ENCODE measurements at places on chromosomes 2 and 18.

DNA sequence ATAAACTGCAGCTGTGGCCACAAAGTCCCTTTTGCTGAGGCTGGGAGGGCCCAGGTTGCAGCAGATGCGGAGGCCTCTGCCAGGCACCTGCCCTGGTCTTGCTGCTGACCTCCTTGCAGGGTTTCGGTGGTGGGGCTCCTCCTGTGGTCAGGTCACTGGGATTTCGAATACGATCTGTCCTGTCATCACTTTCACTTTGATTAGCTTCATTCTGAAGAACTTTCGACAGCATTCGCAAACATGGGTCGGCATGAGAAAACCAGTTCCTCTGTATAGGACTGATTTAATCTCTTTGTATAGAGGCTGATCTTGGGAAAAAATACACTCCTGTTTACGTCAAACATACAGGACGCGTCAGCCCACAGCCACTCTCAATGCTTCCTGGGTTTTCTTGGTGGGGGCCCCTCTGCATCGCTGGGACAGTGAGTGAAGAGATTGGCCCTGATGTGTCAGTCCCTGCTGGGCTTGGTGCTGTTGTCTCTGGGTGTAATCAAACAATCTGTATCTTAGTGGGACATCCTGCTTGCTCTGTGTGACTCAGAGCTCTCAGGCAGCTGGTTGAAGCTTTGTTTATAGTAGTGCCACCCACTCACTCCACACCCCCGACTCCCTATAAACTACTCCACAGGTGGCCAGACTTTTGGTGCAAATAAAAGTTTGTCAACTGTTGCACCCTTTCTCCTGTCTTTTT, 209.4 kb upstream of the CXCR4 start:
- DNase-seq: peak; percentile 29

DNA sequence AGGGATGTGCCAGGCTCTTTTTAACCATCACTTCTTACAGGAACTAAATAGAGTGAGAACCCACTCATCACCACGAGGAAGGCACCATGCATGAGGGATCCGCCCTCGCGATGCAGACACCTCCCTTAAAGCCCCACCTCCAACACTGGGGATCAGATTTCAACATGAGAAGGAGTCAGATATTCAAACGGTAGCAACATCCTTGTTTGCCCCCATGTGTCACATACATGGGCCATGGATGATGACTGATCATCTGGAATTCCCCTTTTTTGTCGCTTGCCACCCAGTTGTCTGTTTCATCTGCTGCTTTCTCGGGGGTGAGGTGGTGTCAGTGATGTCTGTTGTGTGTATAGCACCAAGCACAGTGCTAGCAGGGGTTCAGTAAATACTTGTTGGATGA, 57.9 kb downstream of the NCK2 start:
- DNase-seq: no peak

DNA sequence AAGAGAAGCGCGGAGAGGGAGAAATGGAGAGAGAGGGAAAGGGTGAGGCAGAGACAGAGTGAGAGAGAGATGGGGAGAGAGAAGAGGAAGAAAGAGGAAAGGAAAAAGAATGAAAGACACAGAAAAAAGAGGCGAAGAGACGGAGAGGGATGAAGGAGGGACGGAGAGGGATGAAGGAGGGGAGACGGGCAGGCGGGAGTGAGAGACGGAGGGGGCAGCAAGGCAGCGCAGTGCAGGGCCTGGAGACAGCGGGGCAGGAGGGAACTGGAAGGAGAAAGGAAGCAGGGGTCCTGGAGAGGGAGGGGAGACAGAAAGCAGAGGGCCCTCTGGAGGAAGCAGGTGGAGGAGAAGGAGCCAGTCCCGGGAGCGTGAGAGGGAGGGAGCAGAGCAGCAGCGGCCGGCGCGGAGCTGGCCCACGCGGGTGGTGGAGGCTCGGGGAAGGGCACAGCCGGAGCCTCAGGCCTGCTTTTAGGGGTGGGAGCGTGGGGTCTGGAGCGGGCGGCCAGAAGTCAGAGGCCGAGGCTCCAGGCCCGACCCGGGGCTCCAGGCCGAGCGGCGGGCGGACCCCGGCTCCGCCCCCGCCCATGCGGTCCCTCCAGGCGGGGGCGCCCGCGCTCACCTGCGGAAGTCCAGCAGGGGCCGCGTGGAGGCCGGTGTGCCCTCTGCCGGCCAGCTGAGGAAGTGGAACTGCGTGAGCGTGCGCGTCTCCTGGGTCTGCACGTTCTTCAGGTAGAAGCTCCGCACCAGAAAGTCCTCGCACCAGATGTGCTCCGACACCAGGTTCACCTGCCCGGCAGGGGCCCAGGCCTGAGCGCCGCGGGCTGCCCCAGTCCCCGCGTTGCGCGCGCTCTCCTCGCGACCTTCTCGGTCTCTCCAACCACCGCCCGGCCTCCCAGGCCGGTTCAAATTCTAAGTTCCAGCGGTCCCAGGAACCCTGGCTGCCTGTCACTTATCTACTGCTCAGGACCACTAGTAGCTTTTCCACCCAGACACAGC, 14.5 kb downstream of the PTPRN start:
- DNase-seq: peak; percentile 40

DNA sequence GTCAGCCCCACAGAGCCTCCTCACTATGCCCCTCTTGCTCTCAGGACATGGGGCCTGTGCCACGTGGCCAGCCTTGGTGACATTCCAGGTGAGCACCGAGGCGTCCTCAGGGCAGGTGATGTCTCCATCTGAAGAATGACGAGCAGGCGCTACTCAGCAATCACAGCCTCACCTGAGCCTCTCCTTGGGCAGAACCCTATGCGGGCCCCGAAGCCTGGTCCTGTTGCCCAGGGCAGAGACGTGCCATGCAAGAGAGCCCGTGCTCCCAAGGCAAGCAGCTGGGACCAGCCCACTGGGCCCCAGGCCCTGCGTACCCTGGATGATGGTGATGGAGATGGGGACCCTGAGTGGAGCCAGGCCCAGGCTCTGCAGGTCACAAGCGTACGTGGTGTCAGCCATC, 32.5 kb upstream of the SELENOI start:
- no peak for DNase-seq

- peak; percentile 79 for DNase-seq
These were observed 20.0 kb downstream of the KCNF1 start for GRCh38 chr2:10931710-10932255.

DNA sequence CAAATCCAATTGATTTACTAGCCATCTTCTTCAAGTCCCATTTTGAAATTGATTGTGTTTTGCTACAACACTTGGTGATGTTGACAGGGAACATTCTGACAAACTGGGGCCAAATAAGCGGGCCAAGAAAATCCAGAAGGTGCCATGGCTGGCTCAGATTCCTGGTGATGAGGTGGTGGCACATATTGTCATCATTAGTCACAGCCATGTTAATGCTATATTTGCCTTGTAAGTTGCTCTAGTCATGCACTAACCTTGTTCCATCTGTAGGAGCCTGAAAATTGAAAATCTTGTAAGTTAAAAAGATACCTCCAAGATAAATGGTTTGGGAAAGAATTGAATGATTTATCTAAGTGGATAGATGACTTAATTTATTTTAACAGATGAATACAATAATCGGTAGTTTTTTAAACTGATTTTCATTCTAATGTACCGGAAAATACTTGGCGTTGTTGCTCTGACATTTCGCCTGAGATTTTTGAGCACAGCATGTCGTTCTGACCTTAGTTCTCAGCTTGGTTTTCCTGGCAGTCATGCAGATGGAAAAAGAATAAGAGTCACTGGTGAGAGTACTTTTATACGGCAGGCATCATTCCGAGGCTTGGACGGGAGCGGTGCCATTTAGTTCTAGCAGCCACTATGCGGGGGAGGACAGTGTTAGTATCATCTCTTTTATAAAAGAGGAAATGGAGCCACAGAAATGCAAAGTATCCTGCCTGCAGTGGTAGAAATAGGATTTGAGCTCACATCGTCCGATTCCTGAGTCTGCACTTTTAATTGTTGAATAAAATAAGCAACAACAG, 133.9 kb downstream of the ZNF532 start:
- DNase-seq: peak; percentile 84

GRCh38 chr2:62783679-62784078, 78.2 kb downstream of the EHBP1 start:
- DNase-seq: no peak

DNA sequence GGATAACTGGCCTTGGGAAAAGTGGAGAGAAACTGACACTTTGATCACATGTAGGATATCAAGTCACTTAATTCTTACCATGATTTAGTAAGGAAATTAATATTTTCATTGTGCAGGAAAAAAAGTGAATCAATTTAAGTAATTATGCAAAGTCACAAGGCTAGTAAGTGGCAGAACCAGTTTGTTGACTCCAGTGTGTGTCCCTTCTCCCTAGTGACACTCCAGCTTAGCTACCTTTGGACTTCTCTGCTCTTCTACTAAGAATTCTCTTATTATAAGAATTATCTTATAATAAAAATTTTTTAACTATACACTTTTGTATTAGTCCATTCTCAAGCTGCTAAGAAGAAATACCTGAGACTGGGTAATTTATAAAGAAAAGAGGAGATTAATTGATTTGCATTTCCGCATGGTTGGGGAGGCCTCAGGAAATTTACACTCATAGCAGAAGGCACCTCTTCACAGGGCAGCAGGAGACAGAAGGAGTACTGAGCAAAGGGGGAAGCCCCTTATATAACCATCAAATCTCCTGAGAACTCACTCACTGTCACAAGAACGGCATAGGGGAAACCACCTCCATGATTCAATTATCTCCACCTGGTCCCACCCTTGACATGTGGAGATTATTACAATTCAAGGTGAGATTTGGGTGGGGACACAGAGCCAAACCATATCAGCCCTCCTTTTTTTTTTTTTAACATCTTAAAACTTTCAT, 13.6 kb downstream of the COL4A4 start:
- DNase-seq: no peak

GRCh38 chr2:32719933-32720716, 92.3 kb downstream of the TTC27 start:
- DNase-seq: no peak

- peak; percentile 57 for DNase-seq
These were observed 117.2 kb downstream of the COL6A3 start for GRCh38 chr2:237296756-237297155.

DNA sequence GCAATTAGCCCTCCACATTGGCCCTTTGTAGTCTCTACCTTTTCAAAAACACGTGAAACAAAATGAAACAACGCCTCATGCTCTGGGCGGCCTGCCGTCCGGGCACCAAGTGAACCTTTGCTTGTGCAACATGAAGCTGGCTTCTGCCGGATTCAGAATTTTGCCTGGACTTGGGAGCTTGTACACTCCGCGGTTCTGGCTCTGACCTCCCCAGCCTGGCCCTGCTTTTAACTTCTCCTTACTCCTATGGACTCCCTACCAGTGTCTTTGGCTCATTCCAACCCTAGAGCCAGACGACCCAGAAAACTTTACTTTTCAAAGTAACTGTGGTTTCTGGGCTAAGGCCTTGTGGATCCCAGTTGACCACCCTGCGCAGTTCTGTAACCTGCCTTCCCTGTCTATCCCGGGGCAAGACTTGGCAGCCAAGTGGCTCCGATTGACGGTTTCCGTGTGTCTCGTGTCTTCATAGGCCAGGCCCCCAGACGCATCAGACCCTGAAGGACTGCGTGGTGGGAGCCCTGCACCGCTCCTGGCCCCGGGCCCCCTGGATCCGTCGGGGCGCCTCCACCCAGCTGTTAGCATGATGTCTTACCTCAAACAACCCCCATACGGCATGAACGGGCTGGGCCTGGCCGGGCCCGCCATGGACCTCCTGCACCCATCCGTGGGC, 1.9 kb downstream of the OTX1 start:
- DNase-seq: no peak

DNA sequence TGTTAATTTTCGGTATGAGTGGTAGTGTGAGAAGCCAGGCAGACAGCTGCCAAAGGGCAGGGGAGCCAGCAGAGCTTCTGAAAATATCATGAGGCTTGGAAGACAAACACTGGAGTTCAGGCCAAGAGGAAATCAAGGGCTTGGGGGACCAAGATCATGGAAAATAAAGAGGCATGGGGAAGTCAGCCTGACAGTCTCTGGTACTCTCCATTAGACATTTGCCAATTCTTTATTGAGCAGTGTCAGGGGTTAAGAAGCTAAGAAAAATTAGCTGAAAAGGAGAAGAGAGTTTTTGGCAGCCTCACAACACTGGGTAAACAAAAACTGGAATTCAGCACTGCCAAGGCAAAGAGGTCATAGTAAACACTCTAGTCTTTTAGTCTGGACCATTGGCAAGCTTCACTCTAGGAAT, 612.7 kb downstream of the EPHA4 start:
- no peak for DNase-seq

GRCh38 chr2:217085543-217085942, 225.7 kb upstream of the TNP1 start:
- peak; percentile 90 for DNase-seq

GRCh38 chr2:214104967-214105366, 305.9 kb upstream of the VWC2L start:
- DNase-seq: no peak

DNA sequence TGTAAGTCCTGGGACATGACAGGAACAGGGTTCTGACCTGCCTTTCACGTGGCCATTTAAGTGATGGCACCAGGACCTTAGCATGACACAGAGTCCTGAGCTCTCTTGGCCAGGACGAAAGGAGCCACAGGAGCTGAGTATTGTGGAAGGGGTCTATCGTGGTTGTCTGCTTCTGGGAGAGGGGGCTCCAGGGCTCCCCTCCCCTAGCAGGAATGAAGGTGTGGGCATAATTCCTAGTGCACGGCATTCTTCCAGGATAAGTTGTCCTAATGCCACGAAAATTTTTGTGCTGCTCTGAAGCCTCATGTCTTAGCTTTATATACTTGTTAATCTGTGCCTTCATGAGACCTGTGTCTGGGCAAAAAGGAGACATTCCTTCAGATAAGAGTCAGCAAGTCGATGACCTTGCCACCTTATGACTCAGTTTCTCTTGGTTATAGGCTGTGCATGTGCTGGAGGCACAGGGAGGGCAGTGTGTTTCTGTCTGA, 17.1 kb downstream of the GATA6 start:
- no peak for DNase-seq

DNA sequence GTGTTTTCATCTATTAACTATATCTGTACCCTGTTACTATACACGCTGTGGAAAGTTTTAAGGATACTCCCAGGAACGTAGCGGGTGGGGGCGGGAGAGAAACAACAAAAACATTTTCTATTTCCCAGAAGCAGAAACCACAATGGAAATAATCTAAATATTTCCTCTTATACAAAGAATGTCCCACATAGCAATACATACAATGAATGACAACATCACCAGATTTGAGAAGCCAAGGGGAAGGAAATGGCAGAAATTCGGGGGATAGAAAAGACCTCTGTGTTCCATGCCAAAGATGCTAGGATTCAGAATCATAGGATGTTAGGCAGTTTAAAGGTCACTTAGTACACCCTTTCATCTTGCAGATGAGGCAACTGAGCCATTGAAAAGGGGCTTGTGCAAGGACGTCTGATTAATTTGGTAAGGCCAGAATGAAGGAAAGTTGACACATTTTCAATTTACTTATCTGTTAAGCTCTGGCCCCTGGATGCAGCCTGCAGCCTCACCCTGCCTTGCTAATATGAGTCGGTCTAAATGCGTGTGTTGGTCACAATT, 41.1 kb upstream of the SCYGR1 start:
- DNase-seq: no peak

- DNase-seq: peak; percentile 25
These were observed 594 bp downstream of the FAM161A start for GRCh38 chr2:61853086-61853846.

DNA sequence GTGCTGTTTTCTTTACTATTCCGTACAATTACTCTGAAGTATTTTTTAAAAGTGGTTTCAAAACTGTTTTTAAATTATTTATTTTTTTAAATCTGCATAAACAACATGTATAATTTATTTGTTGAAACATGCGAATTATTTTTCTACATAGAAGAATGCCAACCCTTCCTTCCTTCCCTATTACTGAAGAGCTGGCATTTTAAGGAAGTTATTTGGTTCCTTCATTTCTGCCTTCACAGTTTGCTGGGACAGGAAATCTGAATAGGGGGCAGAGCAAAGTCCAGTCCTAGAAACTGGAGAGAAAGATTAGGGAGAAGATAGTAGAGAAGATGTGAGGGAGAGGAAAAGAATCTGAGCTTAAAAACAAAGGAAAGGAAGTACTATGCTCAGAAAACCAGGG, 146.7 kb upstream of the ACVR2A start:
- DNase-seq: no peak

All from astrocyte (in vitro differentiated cells and primary cell).